ENCODE measurements at places on chromosomes 16 and 17.
A peak's percentile ranks its signal among the peaks of the same experiment; 100 is the strongest.

DNA sequence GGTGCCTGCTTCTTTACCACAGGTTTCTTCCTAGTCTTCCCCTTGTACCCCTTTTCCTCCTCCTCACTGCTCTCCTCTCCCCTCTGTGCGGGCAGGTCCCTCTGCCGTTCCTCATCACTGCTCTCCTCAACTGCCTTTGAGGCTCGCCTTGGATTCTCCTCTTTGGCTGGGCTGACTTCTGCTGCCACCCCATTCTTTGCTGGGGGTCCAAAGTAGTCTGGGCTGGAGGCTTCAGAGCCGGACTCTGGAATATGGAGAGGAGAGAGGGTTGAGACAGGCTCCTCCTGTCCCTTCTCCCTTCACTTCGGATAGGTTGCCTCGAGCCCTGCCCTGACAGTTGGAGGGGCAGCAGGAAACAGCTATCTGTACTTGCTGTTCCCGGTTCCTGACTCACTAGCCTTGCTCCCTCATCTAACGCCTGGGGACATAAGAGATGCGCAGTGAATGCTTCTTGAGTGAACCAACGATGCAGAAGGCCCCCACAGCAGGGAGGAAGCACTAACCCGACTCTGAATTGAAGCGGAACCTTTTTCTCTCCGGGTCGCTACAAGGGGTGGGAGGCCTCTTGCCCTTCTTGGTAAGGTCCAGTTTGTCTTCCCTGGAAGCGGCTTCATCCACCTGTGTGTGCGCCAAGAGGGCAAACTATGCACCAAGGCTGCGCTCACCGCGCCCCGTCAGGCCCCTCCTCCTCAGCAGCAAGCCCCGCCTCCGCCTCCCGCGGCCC is 655 bp downstream of the HIRIP3 start:
- DNase-seq = peak; percentile 46

DNA sequence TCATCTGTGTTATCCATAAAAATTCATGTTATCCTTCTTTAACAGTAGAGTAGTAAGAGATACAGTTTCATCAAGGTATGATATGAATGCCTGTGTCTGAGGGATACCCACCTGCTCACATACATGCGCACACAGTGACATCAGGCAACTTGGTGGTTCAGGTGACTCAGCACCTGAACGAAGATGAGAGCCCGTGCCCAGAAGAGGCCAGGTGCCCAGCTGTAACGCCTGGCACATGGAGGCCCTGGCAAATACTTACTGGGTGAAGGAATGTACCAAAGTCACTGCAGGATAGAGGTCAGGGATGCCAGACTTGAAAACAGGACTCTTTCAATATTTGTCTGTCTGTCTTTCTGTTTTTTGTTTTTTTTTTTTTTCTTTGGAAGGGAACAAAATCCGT is 72.6 kb upstream of the LGALS9 start:
- DNase-seq = no peak

DNA sequence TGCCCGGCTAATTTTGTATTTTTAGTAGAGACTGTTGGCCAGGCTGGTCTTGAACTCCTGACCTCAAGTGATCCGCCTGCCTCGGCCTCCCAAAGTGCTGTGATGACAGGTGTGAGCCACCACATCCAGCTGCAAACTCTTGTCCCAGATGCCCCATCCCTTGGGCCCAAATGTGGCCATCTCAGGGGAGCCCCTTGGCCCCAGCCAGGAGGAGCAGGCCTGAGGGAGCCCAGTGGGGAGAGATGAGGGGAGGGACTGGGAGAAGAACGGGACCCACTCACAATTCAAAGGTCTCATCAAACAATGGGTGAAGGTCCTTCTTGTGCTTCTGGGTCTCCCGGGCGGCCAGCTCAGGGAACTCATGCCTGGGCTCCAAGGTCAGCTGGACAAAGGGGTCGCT is 14.5 kb downstream of the UNC13D start:
- no peak for DNase-seq

DNA sequence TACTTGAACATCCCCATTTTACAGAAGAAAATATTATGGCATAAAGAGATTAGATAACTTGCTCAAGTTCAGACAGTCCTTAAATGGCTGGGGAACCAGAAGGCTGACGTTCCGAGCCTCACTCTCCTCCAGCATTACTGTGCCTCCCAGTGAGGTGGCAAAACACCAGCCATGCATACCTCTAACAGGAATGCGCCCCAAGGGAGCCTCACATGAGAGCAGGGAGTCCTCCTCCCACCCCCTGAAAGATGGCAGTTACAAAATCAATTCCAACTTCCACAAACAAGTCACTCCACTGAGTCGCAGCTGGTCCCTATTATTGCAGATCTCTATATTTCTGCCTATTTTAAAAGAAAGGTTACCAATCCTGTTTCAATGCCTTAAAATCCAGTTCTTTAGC is 55.5 kb downstream of the ANKFY1 start:
- no peak for DNase-seq

- DNase-seq = no peak
Observed at GRCh38 chr16:53614346-53614745, 89.3 kb downstream of the RPGRIP1L start.

DNA sequence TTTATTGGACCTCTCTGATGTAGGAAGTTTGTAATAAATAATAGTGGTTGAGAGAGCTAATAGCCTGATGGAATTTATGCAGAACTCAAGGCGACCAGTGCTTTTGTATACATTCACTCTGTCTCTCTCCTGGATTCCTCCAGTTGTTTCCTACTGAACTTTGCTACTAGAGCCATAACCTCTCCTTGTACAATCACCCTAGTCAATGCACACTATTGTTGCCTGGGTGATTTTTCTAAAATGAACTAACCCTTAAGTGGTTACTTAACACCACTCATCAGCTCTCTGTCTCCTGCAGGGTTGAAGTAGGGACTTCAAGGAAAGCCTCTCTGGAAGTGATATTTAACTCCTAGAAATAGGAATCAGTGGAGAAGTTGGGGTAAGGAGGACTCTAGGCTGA is 9.7 kb downstream of the PHKB start:
- DNase-seq = no peak

DNA sequence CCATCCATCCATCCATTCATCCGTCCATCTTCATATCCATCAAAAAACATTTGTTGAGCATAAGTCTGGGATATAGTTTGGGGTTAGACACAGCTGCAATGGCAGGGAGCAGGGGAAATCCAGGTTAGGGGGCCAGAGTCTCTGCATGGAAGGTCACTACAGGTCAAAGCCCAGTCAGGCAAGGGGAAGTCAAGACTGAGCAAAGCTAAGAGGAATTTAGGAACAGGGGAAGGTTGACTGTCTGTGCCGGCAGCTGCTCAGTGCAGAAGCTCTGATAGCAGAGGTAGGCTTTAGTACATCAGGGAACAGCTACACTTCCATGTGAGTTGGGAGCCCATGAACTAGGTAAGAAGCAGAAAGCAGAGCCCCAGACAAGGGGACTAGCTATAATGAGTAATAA is 68.1 kb downstream of the IRF8 start:
- no peak for DNase-seq

DNA sequence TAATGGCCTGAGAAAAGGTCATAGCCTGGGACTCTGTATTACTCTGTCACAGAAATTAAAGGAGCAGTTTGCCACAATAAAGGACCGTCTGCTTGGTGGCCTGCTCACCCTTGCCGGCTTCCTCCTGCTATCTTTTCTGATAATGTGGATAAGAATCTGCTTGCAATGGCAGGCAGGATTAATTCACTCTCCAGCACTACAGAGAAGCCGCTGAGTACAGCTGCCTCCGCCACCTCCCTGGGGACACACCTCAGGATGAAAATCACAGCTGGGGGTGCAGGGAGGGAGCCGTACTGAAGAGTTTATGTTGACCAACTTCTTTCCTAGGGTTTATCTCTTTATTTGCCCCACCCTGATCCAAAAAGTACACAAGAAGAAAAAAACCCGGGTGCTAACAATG is 245.9 kb upstream of the RPL38 start:
- no peak for DNase-seq

DNA sequence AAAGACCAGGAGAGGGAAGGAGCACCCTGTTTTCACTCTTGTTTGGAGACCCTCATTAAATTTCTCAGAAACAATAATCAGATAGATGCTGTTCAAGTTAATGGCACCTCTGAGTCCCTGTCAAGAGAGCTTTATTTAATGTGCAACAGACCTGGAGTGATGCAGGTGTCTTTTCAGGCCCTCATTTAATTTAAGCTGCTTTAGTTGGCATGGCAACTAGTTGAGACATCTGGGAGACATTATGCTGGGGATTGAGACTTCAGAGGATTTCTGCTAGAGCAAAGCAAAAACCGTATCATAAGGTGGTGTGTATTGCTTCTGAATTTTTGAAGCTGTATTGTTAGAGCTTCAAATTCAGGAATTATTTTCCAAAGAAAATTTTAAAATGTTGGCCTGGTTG is 108.5 kb downstream of the NLK start:
- no peak for DNase-seq

DNA sequence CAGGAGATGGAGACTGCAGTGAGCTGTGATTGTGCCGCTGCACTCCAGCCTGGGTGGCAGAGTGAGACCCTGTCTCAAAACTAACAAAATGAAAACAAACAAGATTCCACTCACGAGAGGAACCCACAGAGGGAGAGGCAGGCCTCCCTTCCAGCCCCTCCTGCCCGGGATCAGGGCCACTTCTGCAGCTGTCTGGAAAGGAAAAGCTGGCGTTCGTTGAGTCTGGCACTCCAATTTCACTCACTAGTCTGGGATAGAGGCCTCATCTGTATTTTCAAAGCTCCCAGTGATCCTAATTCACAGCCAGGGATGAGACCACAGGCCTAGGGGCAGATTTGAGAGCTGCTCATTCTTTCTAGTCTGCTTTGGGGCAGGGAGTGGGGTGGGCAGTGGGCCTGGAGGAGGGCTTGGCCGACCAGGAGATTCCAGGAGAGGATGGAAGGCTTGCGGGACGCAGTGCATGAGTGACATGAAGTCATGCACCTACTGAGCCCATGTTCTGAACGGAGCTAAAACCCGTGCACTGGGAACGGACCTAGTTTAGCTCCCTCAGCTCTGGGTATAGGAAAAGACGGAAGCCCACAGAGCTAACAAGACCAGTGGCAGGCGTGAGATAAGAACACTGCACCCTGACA is 54.0 kb downstream of the COTL1 start:
- DNase-seq = no peak

GRCh38 chr16:50081428-50082018 is 15.8 kb downstream of the HEATR3 start:
- no peak for DNase-seq

DNA sequence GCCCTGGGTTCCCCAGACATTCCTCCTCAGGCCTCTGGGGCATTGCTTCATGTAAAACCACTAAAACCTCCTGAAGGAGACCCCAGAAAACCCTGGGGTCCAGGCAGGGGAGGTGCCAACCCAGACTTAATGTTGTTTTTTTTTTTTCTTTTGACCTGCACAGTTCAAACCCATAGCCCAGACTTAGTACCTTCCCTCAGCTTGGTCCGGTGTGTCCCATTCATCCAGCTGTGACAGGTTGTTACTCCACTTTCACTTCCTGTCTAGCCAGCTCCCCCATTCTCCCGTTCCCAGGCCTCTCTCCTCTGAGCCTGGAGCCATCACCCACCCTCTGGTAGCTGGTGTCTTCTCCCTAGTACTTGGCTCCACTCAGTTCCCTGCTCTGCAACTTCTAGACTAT is 4.8 kb downstream of the CDR2L start:
- no peak for DNase-seq

- no peak for DNase-seq
Observed at GRCh38 chr16:30437511-30438046, 7.7 kb upstream of the DCTPP1 start.

DNA sequence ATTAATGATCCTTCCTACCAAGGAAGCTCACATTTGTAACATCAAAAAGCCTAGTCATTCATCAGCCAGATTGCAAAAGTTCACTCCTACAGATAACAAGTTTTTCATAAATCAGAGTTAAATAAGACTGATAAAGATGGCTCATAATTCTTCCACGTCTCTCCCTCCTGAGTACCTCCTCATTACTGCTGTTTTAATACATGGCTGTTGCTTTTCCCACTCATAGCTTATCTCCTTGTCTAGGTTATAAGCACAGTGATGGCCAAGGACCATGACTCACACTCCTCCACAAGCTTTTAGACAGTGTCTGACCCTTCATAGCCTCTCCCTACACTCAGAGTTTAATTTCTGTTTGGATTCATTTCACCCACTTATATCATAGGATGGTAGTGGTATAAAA is 100.9 kb upstream of the MON1B start:
- DNase-seq = no peak

DNA sequence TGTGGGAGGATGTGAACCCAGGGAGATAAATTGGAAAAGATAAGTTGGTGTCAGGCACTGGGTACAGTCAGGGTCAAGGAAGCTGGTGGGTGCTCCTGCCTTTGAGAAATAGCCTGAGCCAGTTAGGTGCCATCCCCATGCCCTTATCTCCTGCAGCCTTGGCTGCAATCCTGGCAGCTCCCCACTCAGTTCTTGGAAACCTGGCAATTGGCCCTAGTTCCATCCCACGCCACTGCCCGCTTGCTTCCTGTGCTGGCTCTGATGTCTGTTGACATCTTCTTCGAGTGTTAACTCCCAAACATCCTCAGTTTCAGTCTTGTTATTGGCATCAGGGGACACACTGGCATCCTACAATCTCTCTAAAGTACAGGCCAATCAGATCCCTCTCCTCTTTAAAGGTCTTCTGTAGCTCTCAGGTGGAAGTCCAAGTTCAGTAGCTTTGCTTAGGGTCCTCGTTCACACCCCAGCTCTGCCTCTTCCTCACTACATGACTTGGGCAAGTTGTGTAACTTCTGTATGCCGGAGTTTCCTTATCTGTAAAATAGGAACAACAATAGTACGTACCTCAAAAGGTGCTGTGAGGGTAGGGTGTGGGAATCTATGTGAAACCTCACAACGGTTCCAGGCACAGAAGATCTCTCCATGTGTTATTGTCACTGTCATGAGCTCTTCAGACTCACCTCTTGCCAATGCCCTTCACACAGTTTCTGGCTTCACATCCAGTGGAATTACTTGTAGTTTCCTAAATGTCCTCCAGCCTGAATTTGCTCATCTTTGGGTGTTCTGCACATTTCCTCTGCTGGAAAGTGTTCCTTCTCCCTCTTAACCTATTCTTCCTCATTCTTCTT is 13.5 kb upstream of the PRKAR1A start:
- DNase-seq = no peak

DNA sequence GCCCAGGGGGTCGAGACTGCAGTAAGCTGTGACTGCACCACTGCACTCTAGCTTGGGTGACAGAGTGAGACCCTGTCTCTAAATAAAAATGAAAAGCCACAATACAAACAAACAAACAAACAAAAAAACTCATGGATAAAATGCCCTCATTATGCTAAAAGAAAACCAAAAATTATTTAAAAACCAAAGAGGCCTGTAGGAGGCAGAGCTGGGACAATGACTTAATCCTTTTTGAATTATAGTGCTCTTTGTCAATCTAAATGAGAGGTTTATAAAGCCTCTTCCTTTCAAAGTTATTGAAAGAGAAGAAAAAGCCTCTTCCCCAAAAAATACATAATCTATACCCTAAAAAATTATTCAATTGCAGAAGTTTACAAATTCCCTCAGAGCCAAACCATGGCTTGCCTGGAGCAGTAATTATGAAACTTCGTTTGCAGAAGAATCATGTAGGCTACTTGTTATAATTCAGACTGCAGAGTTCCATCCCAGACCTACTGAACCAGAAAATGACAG is 18.5 kb downstream of the CRLF3 start:
- DNase-seq = no peak

GRCh38 chr17:39653662-39654331 is 11.4 kb upstream of the TCAP start:
- DNase-seq = peak; percentile 85
